ENCODE measurements at places on chromosomes 7 and 10. TPM values are rescaled to one million over a fixed set of nuclear protein-coding genes. Genes with fewer than 3 reads are reported as not detected.
A peak's percentile ranks its signal among the peaks of the same experiment; 100 is the strongest.

DNA sequence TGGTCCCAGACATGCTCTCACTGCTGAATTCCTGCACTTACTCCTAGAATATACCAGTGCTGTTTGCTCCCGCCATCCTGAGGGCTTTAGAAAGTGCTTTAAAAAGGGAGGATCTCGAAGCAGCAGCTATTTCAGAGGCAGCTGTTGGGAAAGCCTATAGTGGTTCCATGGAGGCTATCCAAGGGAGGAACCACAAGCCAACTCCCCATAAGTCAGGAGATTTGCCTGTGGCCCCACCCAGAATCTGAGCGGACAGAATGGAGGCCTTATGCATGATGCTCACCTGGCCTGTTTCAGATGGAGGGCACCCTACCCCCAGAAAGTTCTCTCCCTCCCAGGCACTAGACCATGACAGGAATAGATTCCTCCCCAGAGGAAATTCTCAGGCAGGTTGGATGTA lies 2.3 kb upstream of the KCNIP2 start:
- no peaks in the 10 kb centered on the region for H3K27me3 ChIP-seq
- H3K27ac ChIP-seq = no peak overlapping the region
- no peak overlapping the region for H3K4me3 ChIP-seq

DNA sequence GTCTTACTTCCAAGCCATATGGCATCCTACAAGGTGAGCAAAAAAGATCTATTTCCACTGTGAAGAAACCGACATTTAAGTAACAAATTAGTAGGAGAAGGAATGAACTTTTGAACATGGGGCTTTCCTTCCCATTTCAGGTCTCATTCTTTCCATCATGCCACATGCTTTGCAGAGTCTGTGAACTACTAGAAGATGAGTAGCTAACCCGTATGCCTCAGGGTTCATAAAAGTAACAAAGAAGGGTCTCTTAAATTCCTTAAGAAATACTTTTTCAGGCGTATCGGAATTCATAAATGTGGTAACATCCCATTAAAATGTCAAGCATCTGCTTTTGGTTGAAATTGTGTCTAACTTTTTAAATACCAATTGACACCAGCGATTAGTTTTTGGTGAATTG lies 81.3 kb upstream of the TNS3 start:
- H3K36me3 ChIP-seq = no peaks in the 10 kb centered on the region
- no peaks in the 10 kb centered on the region for H3K4me1 ChIP-seq
- no peak overlapping the region for H3K4me3 ChIP-seq
- no peaks in the 10 kb centered on the region for H3K27me3 ChIP-seq
- no peak for DNase-seq

GRCh38 chr10:43649185-43649523 lies 473 bp upstream of the ZNF32 start:
- H3K27ac ChIP-seq = peak overlapping the region; percentile 82
- peak overlapping the region; percentile 61 for H3K4me3 ChIP-seq
- H3K27me3 ChIP-seq = no peaks in the 10 kb centered on the region
- no peak for DNase-seq
- peaks cover 2% of the 10 kb centered on the region for H3K36me3 ChIP-seq
- H3K4me1 ChIP-seq = no peaks in the 10 kb centered on the region

DNA sequence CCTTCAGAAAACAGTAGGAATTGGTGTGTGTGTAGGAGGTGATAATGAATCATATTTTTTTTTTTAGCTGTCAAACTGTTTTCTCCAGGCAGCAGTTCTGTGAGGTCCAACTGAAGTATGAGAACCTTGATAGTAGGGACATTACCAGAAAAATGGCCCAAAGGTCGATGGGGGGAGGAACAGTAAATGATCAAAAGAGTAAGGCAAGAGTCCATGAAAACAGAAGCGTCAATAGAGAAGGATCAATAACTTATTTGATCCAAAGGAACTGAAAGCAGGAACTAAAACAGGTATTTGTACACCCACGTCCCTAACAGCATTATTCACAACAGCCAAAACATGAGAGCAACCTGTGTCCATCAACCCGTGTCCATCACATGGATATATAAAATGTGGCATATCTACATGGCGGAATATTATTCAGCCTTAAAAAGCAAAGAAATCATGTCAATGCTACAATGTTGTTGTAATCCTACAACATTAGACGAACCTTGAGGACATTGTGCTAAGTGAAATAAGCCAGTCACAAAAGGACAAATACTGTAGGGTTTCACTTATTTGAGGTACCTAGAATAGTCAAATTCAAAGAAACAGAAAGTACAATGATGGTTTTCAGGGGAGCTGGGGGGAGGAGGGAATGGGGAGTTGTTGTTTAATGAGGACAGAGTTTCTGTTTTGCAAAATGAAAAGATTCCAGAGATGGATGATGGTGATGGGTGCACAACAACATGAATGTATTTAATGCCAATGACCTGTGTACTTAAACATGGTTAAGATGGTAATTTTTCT lies 214.0 kb upstream of the KLF14 start:
- H3K4me3 ChIP-seq = no peak overlapping the region
- no peaks in the 10 kb centered on the region for H3K27me3 ChIP-seq
- peaks cover 11% of the 10 kb centered on the region for H3K4me1 ChIP-seq
- no peak for DNase-seq
- no peak overlapping the region for H3K27ac ChIP-seq

- H3K27ac ChIP-seq = no peak overlapping the region
- no peak for DNase-seq
- H3K36me3 ChIP-seq = no peaks in the 10 kb centered on the region
- no peaks in the 10 kb centered on the region for H3K4me1 ChIP-seq
- no peaks in the 10 kb centered on the region for H3K27me3 ChIP-seq
Measured at GRCh38 chr7:36630112-36630650, 94.1 kb downstream of the AOAH start.

DNA sequence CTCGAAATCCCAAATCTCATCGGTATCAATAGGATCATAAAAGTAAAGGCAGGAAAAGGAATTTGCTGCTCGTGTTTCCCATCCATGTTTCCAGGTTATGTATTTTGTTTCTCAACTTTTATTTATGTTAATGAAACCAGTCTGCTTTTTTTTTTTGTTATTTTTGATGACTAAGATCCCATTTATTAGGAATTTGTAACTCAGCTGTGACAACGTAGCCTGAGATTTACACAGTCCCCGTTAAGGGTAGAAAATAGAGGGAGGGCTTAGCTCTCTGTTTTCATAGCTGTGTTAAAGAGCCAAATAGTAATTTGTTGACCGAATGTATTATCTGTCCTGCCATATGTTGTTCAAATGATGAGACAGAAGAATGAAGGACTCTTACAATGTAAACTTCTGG lies 164.0 kb downstream of the MGMT start:
- H3K27ac ChIP-seq = no peak overlapping the region
- H3K36me3 ChIP-seq = no peaks in the 10 kb centered on the region
- no peak overlapping the region for H3K4me3 ChIP-seq
- H3K27me3 ChIP-seq = no peaks in the 10 kb centered on the region
- DNase-seq = no peak
- peaks cover 4% of the 10 kb centered on the region for H3K4me1 ChIP-seq

- DNase-seq = no peak
- H3K36me3 ChIP-seq = no peaks in the 10 kb centered on the region
- no peak overlapping the region for H3K4me3 ChIP-seq
- no peak overlapping the region for H3K27ac ChIP-seq
Measured at GRCh38 chr7:65938336-65938895, 43.6 kb downstream of the GUSB start.

DNA sequence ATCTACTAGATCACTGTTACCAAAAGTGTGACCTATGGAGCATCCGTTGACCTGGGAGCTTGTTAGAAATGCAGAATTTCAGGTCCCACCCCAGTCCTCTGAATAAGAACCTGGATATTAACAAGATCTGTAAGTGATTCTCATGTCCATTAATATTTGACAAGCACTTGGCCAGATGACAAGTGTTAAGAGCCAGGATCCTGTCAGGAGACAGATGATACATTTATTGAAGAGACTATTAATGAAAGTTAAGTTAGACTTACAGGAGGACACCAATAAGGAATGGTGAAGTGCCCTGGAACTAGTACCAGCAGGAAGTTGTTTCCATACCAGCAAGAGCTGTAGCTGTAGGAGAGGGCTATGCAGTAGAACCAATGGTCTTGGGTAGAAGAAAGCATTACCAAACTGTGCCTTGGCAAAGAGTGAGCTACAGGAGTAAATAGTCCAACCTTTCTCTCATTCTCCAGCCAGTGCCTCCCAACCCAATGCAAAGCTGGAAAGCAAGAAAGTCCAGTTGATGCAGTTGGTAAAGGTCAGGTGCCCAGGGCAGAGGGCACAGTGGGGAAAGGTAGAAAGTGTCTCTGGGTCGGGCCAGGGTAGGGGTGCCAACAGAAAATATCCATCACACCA lies 35.3 kb upstream of the ADD3 start:
- no peaks in the 10 kb centered on the region for H3K36me3 ChIP-seq
- H3K27ac ChIP-seq = no peak overlapping the region
- no peak overlapping the region for H3K4me3 ChIP-seq
- H3K4me1 ChIP-seq = peaks cover 6% of the 10 kb centered on the region
- H3K27me3 ChIP-seq = no peaks in the 10 kb centered on the region
- no peak for DNase-seq

GRCh38 chr10:78634835-78635234 lies 433.9 kb upstream of the ZMIZ1 start:
- DNase-seq = no peak
- no peak overlapping the region for H3K4me3 ChIP-seq
- no peak overlapping the region for H3K27ac ChIP-seq
- H3K27me3 ChIP-seq = no peaks in the 10 kb centered on the region
- H3K4me1 ChIP-seq = no peaks in the 10 kb centered on the region
- H3K36me3 ChIP-seq = no peaks in the 10 kb centered on the region

GRCh38 chr10:59872892-59873463 lies 33.4 kb downstream of the CCDC6 start:
- H3K27ac ChIP-seq = no peak overlapping the region
- no peaks in the 10 kb centered on the region for H3K36me3 ChIP-seq
- no peak for DNase-seq

- H3K27ac ChIP-seq = no peak overlapping the region
- H3K36me3 ChIP-seq = no peaks in the 10 kb centered on the region
- no peak overlapping the region for H3K4me3 ChIP-seq
- H3K4me1 ChIP-seq = no peaks in the 10 kb centered on the region
- no peaks in the 10 kb centered on the region for H3K27me3 ChIP-seq
- no peak for DNase-seq
Measured at GRCh38 chr7:22577470-22578001, 77.5 kb upstream of the STEAP1B start.

- peak overlapping the region; percentile 31 for H3K4me3 ChIP-seq
- H3K27ac ChIP-seq = no peak overlapping the region
- H3K27me3 ChIP-seq = no peaks in the 10 kb centered on the region
- no peaks in the 10 kb centered on the region for H3K36me3 ChIP-seq
- no peak for DNase-seq
Measured at GRCh38 chr7:28686418-28686800, 271.7 kb downstream of the TRIL start.

GRCh38 chr7:24786941-24787340 lies 29.7 kb upstream of the GSDME start:
- no peak for DNase-seq
- no peak overlapping the region for H3K4me3 ChIP-seq
- H3K36me3 ChIP-seq = no peaks in the 10 kb centered on the region
- H3K27me3 ChIP-seq = no peaks in the 10 kb centered on the region
- no peaks in the 10 kb centered on the region for H3K4me1 ChIP-seq

- H3K36me3 ChIP-seq = no peaks in the 10 kb centered on the region
- H3K4me1 ChIP-seq = peaks cover 8% of the 10 kb centered on the region
- no peak overlapping the region for H3K27ac ChIP-seq
- no peak overlapping the region for H3K4me3 ChIP-seq
- H3K27me3 ChIP-seq = no peaks in the 10 kb centered on the region
Measured at GRCh38 chr10:61992671-61993668, 91.5 kb downstream of the ARID5B start.

DNA sequence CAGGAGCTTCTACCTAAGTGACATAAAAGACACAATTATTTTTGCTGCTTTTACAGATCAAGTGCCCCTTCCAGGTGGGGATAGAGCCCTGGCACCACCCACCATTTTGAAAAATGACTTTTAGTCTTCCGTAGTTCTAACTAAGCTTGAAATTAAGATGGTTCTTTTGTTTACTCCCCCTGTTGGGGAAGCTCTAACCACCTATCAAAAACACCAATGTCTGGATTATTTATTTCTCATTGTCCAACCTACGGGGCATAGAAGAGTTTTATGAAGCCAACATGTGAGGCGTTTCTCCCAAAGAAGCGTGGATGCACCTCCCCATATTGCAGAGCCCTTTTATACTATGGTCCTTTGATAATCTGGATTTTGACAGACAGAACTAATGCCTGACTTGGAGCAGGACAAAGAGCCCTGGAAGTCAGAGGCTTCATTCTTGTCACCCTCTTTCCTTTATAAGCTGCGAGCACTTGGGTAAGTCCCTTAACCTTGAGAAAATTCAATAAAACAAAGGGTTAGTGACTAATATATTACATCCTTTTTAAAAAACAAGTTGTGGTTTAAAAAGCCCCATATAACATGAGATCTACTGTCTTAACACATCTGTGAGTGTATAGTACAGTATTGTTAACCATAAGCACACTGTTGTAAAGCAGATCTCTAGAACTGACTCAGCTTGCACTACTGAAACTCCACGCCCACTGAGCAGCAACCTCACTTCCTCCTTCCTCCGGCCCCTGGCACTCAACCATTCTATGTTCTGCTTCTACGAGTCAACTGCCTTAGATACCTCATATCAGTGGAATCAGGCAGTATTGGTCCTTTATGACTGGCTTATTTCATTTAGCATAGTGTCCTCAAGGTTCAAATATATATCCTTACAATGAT lies 67.5 kb downstream of the ATXN7L1 start:
- H3K4me1 ChIP-seq = no peaks in the 10 kb centered on the region
- no peak for DNase-seq
- H3K27me3 ChIP-seq = no peaks in the 10 kb centered on the region
- no peaks in the 10 kb centered on the region for H3K36me3 ChIP-seq

DNA sequence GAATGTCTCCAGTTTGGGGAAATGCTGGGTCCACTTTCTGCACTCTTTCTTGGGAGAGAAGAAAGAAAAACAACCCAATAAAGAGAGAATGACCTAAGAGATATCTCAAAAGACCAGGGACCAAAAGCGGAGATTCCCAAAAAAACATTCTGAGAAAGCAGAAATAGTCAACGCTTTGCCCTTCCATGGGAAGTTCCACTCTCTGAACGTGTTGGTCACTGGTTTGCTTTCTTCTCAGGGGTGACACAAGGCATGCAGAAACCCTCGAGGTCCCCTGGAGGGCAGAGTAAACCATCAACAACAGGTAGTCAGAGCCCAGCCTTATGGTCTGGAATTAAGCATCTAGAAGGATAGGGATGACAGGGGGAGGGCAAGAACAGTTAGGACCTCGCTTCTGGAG lies 26.2 kb upstream of the AOAH start:
- DNase-seq = no peak
- no peak overlapping the region for H3K4me3 ChIP-seq

GRCh38 chr7:28224172-28224571 lies 43.6 kb upstream of the JAZF1 start:
- no peak for DNase-seq
- no peak overlapping the region for H3K27ac ChIP-seq
- no peak overlapping the region for H3K4me3 ChIP-seq
- H3K4me1 ChIP-seq = no peaks in the 10 kb centered on the region
- H3K36me3 ChIP-seq = no peaks in the 10 kb centered on the region
- H3K27me3 ChIP-seq = no peaks in the 10 kb centered on the region

Gene OR2A1
- total RNA-seq = 0.94 TPM

Gene SPDYE5
- total RNA-seq = 0.10 TPM

Gene ACSM6
- total RNA-seq = not detected

Gene ASB10
- not detected for total RNA-seq

Gene SEMA3E
- total RNA-seq = not detected

Gene MSMB
- total RNA-seq = not detected

Gene PTPRZ1
- 2.0 TPM for total RNA-seq

Gene FFAR4
- total RNA-seq = 0.08 TPM

Gene ZPBP
- total RNA-seq = 0.24 TPM

Gene OR2A7
- total RNA-seq = 3.9 TPM

Gene ANKRD30A
- not detected for total RNA-seq

Gene ENTPD1
- total RNA-seq = 5.0 TPM

Gene TCERG1L
- 1.1 TPM for total RNA-seq

All from ovary (tissue), 10 donors.